A375 (cell line): ENCODE measurements at places on chromosomes 2 and 18. TPM values are rescaled to one million over a fixed set of nuclear protein-coding genes. Genes with fewer than 3 reads are reported as not detected.

CDCA7 gene
- 33.2 and 39.7 TPM in 2 replicates for total RNA-seq

DPP10 gene
- total RNA-seq: not detected in 2 replicates

ARHGAP25 gene
- 0.53 and 0.91 TPM in 2 replicates for total RNA-seq

MC5R gene
- 0.15 and 0.32 TPM in 2 replicates for total RNA-seq

TMEFF2 gene
- 0.08 and 0.40 TPM in 2 replicates for total RNA-seq

ELOA2 gene
- not detected in 2 replicates for total RNA-seq

ARHGEF4 gene
- total RNA-seq: 8.9 and 9.7 TPM in 2 replicates

DYSF gene
- total RNA-seq: 1.0 and 1.7 TPM in 2 replicates

C1QL2 gene
- total RNA-seq: not detected in 2 replicates

ACMSD gene
- not detected in 2 replicates for total RNA-seq

CD8B gene
- total RNA-seq: not detected in 2 replicates

LDAH gene
- total RNA-seq: 11.1 and 13.9 TPM in 2 replicates

MDH1B gene
- 0.26 and 0.93 TPM in 2 replicates for total RNA-seq

CROCC2 gene
- not detected in 2 replicates for total RNA-seq

ILKAP gene
- 18.1 and 18.4 TPM in 2 replicates for total RNA-seq

COL6A3 gene
- total RNA-seq: 7.3 and 8.0 TPM in 2 replicates

RAB17 gene
- 16.2 and 20.9 TPM in 2 replicates for total RNA-seq

TEKT4 gene
- total RNA-seq: 0.08 TPM in 1 of 2 replicates, not detected in the other

PROKR1 gene
- total RNA-seq: not detected in 2 replicates

IL1RN gene
- total RNA-seq: not detected in 2 replicates

DSEL gene
- total RNA-seq: 2.2 and 2.4 TPM in 2 replicates

SCN3A gene
- not detected in 2 replicates for total RNA-seq

FHOD3 gene
- total RNA-seq: 10.5 and 12.1 TPM in 2 replicates

ARL6IP6 gene
- 13.8 and 17.7 TPM in 2 replicates for total RNA-seq

MAL gene
- total RNA-seq: not detected in 2 replicates

SMYD1 gene
- 0.38 and 1.2 TPM in 2 replicates for total RNA-seq

ZNF532 gene
- total RNA-seq: 26.9 and 29.3 TPM in 2 replicates

NEB gene
- total RNA-seq: 0.40 and 1.1 TPM in 2 replicates

UCN gene
- 6.6 and 9.2 TPM in 2 replicates for total RNA-seq

IL36RN gene
- total RNA-seq: not detected in 2 replicates

LBX2 gene
- total RNA-seq: 16.3 and 18.1 TPM in 2 replicates
